ENCODE measurements at places on chromosomes 16 and 17.

DNA sequence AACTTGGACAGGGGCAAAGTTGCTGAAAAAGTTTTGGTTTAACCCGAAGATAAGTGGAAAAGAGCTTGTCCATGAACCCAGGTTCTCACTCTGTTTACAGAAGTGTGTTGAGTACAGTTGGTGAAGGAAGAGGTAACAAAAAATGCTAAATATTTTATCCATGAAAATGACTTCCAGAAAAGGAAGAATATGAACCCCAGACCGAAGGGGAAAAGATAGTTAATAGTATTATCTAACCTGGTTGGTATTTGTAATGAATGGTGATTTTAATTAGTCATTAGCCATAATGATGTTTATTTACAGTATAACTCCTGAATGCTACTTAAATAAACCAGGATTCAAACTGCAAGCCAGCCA, 574 bp upstream of the TMEM106A start:
- DNase-seq: no peak

DNA sequence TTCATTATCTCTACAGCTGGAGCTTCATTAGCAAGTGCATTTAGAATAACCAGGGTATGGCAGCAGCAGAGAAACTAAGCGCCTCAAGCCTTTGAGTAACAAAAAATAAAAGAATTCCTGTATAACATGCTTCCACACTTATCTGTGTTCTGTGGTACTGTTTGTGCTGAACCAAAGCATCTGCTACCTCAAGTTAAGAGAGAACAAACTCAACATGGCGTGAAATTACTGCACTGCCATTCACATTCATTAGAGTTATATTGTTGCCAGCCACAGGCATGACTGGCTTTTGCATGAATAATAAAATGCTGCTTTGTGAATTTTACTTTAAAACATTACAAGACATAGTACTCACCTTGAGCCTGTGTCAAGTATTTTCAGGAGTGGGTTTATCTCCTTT, 76.6 kb downstream of the NLK start:
- no peak for DNase-seq

- no peak for DNase-seq
Measured at GRCh38 chr16:25888868-25889267, 197.1 kb downstream of the HS3ST4 start.

- no peak for DNase-seq
Measured at GRCh38 chr17:60248618-60249289, 99.0 kb downstream of the CA4 start.

DNA sequence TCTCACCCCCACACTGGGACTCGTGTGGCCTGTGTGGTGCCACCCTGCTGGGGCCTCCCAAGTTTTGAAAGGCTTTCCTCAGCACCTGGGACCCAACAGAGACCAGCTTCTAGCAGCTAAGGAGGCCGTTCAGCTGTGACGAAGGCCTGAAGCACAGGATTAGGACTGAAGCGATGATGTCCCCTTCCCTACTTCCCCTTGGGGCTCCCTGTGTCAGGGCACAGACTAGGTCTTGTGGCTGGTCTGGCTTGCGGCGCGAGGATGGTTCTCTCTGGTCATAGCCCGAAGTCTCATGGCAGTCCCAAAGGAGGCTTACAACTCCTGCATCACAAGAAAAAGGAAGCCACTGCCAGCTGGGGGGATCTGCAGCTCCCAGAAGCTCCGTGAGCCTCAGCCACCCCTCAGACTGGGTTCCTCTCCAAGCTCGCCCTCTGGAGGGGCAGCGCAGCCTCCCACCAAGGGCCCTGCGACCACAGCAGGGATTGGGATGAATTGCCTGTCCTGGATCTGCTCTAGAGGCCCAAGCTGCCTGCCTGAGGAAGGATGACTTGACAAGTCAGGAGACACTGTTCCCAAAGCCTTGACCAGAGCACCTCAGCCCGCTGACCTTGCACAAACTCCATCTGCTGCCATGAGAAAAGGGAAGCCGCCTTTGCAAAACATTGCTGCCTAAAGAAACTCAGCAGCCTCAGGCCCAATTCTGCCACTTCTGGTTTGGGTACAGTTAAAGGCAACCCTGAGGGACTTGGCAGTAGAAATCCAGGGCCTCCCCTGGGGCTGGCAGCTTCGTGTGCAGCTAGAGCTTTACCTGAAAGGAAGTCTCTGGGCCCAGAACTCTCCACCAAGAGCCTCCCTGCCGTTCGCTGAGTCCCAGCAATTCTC, 27.4 kb downstream of the STH start:
- DNase-seq: no peak

- DNase-seq: peak; percentile 58
Measured at GRCh38 chr17:79777894-79778503, at the start of gene CBX2. TSS of gene CBX2 (plus strand) at chr17:79778148. CDS start at chr17:79778236, 88 bp downstream.

GRCh38 chr17:37187262-37187661, 188.5 kb upstream of the C17orf78 start:
- no peak for DNase-seq

DNA sequence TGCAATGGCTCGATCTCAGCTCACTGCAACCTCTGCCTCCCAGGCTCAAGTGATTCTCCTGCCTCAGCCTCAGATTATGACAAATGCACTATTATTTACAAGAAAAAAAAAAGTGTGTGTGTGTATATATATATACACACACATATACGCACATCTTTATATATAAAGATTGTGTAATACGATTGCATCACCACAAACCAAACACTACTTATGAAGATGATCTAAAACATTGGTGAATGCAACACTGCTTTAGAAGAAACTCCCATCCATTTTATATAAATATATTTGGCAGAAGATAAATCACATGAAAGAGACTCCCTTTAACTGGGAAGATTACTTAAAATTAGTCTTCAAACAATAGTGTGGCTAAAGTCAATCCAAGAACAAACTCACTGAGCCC, 96.7 kb downstream of the SYCE1L start:
- no peak for DNase-seq

DNA sequence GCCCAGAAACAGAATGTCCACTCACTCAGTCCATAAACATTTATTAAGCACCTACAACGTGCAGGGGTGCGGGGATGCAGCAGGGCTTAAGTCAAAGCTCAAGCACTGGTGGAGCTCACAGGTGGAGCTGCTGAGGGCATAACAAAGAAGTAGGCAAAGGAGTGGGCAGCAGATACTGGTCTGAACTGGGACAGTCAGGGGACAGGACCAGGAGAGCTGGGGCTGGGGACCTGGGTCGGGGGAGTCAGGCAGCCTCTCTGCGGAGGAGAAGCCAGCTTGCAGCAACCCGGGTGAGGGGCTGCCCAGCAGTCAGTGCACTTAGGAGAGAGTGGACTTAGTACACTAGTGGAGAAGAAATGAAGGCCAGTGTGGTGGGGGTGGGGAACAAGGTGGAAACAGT, 10.0 kb upstream of the TNFRSF13B start:
- DNase-seq: no peak

DNA sequence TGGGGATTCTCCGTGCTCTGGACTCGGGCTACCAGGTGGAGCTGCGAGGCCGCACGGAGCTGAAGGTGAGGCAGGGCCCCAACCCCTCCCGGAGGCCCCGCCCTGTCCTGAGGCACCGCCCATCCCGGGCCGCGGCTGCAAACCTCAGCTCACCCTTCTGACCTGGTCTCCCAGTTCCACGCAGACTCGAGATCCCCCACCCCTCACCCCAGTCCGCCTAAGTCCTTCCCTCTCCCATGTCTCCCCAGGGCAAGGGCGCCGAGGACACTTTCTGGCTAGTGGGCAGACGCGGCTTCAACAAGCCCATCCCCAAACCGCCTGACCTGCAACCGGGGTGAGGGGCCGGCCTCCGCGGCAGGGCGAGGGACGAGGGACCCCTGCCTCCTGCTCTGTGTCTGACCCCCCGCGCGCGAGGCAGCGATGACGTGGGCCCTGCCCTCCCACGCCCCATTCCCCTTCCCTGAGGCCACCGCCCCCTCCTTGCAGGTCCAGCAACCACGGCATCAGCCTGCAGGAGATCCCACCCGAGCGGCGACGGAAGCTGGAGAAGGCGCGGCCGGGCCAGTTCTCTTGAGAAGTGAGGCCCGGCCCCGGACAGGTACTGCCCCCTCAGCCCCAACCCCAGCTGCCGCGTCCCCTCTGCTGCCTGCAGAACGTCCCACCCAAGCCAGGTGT, 13.7 kb downstream of the GUCY2D start:
- DNase-seq: no peak

GRCh38 chr17:36148559-36149295, 27.7 kb downstream of the TBC1D3B start:
- DNase-seq: peak; percentile 54

DNA sequence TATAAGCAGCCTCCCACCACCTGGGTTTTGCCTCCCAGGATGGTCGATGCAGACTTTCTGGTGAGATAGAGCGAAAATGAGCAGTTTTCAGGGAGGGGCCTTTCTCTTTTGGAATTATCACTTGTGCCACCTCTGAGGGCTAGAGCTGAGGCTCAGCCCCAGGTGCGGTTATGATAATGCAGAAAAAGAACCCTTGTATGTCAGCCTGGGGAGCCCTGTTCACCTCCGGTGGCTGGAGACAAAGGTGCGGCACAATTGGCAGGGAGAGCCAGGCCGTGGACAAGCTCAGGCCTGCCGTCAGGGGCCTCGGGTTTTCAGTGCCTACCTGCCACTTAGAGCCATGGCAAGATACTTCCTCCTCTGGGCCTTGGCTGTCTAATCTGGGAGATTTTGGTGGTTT, 4.4 kb downstream of the SCPEP1 start:
- no peak for DNase-seq

- DNase-seq: no peak
Measured at GRCh38 chr16:2370721-2371120, 30.2 kb upstream of the ABCA3 start.

- DNase-seq: no peak
Measured at GRCh38 chr16:84508502-84508901, 4.0 kb upstream of the MEAK7 start.

- no peak for DNase-seq
Measured at GRCh38 chr16:17397499-17397891, 73.3 kb downstream of the XYLT1 start.

GRCh38 chr16:16022683-16023064, 73.3 kb downstream of the ABCC1 start:
- DNase-seq: no peak

GRCh38 chr17:70810609-70811008, 641.3 kb downstream of the KCNJ2 start:
- DNase-seq: no peak

DNA sequence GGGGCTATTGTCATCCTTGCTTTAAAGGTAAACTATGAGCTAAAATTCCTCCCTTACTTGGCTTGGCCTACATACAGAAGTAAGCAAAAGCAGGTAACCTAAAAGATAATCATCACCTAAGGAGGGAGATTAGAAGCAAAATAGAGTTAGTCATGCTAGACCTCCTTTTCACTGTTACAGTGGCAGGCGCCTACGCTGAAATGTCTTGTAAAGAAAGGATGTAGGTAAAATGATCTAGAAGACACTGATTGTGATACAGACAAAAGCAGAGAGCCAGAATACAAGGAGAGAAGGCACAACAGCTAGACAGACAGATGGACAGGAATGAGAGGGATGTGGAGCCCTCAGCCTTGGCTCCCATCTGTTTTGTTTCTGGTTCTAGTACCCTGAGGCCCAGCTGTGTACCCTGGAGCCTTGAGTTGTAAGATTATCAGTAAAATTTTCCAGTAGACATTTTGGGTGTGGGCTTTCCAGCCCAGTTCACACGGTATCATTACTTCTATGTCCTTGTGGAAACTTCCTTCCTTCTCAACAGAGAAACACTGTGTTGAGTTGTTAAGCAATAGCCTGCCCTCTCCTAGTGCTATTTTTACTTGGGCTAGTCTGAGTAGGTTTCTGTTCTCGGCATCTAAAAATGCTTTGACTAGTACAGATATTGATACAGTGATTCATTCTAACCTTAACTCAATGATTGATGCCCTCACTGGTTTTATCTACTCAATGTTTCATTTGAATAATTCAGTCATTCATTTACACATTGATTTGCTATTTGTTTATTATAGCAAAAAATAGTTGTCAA, 7.7 kb upstream of the C16orf78 start:
- DNase-seq: no peak

- no peak for DNase-seq
Measured at GRCh38 chr16:57540387-57540786, 2.1 kb upstream of the ADGRG5 start.

- DNase-seq: no peak
Measured at GRCh38 chr16:86568677-86569623, 2.3 kb downstream of the FOXC2 start.

GRCh38 chr16:19830902-19831560, 53.6 kb downstream of the GPRC5B start:
- no peak for DNase-seq

GRCh38 chr16:7268182-7268581, 64.5 kb upstream of the RBFOX1 start:
- peak; percentile 14 for DNase-seq

GRCh38 chr16:75116081-75116910, at the start of gene LDHD:
TSS of gene LDHD (minus strand) at chr16:75116780. CDS start at chr16:75116720, 60 bp downstream.
- DNase-seq: peak; percentile 4

- DNase-seq: no peak
Measured at GRCh38 chr17:64685705-64686104, 23.6 kb upstream of the SMURF2 start.

- DNase-seq: no peak
Measured at GRCh38 chr17:42679492-42680330, 1.9 kb downstream of the CCR10 start.

DNA sequence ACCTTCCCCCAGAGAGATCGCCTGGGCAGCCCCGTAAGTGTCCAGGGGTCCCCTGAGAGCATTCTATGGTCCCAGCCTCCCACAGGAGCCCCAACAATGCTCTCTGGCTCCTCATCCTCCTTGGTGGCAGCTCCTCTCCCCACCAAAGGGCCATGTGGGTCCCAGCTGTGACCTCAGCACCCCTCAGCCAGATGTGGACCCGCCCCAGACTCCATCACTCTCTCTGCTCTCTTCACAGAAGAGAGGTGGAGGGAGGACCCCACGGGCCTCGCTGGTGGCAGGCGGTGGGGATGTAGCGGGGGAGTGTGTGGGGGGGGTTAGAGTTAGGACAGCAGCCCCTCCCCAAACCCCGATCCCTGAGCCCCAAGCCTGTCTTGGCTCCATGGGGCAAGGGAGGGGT, 41.0 kb downstream of the SOCS3 start:
- DNase-seq: no peak

DNA sequence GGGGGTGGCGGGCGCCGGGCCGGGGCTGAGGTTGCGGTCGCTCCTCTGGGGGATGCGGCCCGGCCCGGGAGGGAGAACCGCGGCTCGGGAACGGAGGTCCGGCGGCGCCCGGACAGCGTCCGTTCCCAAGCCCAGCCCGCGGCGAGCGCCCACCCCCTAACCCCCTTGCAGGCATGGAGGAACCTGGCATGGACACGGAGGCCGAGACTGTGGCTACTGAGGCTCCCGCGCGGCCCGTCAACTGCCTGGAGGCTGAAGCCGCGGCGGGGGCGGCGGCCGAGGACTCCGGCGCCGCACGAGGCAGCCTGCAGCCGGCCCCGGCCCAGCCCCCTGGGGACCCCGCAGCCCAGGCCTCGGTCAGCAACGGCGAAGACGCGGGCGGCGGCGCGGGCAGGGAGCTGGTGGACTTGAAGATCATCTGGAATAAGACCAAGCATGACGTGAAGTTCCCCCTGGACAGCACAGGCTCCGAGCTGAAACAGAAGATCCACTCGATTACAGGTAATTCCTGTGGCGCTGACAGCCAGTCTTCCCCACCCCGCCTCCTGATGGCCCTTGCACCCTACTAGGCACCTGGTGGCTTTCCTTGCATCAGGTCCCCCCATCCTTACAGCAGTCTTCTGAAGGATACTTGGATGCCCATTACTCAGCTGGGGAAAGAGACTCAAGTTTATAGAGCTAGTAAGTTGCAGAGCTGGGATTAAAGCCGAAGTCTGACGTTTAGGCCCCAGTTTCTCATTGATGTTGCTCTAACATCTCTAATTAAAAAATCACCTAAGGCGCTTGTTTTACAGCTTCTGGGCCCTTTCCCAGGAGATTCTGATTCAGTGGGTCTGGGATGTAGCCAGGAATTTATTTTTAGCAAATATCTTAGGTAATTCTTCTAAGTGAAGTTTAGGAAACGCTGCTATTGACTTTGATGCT, 514 bp downstream of the UBFD1 start:
- no peak for DNase-seq

Data from GDM1 (cell line).